ENCODE measurements at places on chromosomes 6 and 20.
A peak's percentile ranks its signal among the peaks of the same experiment; 100 is the strongest.

DNA sequence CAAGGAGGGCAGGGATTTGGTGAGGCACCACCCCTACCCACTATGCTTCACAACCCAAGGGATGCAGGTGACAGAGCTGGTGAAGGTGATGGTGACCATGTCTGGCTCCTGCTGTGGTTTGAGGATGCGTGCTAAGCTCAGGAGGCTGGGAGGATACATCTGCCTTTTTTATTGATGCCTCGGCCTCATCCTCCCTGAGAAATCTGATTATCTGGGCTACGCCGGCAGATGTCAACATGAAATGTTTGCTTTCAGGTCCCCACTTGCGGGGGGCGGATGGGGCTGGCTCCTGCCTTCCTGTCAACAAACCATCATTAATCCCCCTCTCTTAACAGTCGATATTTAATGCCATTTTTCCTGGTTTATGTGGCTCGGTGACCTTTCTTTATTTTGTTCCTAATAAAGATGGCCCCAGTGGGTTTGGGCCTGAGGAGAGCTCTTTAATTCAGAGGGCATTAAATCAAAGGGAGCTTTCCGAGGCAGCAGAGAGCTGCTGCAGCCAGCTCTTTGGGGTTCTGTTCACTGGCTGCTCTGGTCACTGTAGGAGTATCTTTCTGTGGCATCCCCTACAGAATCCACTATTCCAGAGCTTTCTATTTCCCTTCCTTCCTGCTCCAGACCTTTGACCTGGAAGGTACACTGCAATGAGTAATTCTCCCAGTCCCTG is 33.5 kb upstream of the LRFN2 start:
- no peaks in the 10 kb centered on the region for H3K4me1 ChIP-seq
- DNase-seq, result no peak
- no peaks in the 10 kb centered on the region for H3K27me3 ChIP-seq
- no peak overlapping the region for H3K27ac ChIP-seq
- no peaks in the 10 kb centered on the region for H3K36me3 ChIP-seq

- peaks cover 4% of the 10 kb centered on the region for H3K27me3 ChIP-seq
- no peak overlapping the region for H3K27ac ChIP-seq
- no peak overlapping the region for H3K4me3 ChIP-seq
- no peak for DNase-seq
- no peaks in the 10 kb centered on the region for H3K36me3 ChIP-seq
- peaks cover 11% of the 10 kb centered on the region for H3K4me1 ChIP-seq
Observed at GRCh38 chr20:3077618-3078134, 6.3 kb downstream of the OXT start.

DNA sequence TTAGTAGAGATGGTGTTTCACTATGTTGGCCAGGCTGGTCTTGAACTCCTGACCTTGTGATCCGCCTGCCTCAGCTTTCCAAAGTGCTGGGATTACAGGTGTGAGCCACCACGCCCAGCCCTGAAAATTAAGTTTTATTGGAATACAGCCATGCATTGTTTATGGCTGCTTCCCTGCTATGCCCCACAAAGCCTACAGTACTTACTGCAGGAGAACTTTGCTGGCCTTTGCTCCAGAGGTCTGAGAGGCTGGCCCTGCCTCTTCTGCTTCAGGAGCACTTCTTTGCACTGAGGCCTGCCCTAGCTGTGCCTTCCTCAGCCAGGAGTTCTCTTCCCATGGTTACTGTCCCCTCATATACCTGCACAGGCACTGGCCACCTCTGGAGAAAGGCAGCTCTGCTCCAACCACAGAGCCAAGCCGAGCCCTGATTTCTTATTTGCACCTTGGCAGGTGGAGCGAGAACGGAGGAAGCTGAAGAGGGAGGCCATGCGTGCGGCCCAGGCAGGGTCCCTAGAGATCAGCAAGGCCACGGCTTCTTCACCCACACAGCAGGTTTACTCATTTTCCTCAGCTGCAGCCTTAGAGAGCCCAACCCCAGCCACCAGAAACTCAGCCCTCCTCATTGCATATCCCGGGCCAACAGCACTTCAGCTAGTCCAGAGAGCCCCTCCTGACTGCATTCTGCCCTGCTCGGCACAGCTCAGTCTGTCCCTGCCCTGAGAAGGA is 20.8 kb downstream of the C20orf173 start:
- H3K4me3 ChIP-seq, result no peak overlapping the region
- no peak for DNase-seq
- H3K27ac ChIP-seq, result no peak overlapping the region
- H3K4me1 ChIP-seq, result no peaks in the 10 kb centered on the region

- H3K36me3 ChIP-seq, result no peaks in the 10 kb centered on the region
- no peaks in the 10 kb centered on the region for H3K27me3 ChIP-seq
- H3K27ac ChIP-seq, result peak overlapping the region; percentile 76
- DNase-seq, result peak; percentile 84
- no peak overlapping the region for H3K4me3 ChIP-seq
- peaks cover 29% of the 10 kb centered on the region for H3K4me1 ChIP-seq
Observed at GRCh38 chr6:152094992-152095592, 287.6 kb downstream of the ESR1 start.

DNA sequence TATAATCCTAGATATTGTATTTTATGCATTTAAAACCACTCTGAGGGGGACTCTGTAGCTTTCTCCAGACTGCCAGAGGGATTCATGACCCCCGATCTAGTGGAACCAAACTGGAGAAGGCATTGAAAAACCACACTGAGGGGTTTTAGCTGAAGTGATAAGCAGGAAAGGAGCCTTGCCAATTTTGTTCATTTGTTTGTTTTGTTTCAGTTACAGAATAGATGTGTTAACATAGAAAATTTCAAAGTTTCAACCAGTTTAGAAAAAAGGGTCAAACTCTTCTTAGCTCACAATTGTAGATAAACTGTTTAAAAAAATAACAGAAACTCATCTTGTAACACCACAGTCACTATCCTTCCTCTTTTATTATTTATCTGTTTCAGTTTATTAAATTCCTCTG is 19.8 kb downstream of the TAB2 start:
- no peak overlapping the region for H3K4me3 ChIP-seq
- H3K27me3 ChIP-seq, result no peaks in the 10 kb centered on the region
- no peaks in the 10 kb centered on the region for H3K36me3 ChIP-seq
- peaks cover 89% of the 10 kb centered on the region for H3K4me1 ChIP-seq

DNA sequence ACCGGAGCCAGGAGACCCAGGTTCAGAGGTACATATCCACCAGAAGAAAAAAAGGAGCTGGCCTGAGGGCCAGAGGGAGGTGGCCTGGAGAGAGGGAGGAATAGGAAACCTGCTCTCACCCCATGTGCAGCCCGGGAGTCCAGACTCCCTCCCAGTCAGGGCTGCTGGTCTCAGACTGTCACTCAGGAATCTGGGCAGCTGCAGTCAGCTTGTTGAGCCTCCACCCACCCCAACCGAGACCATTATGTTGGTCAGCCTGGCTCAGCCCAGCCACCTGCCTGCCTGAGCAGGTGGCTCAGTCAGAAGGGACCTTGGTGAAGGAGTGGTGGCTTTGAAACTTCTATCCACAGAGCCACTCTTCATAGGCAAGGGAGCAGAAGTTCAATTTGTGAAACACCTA is 53.3 kb upstream of the EPB41L1 start:
- H3K4me3 ChIP-seq, result no peak overlapping the region
- no peaks in the 10 kb centered on the region for H3K36me3 ChIP-seq
- no peaks in the 10 kb centered on the region for H3K27me3 ChIP-seq
- no peak overlapping the region for H3K27ac ChIP-seq

DNA sequence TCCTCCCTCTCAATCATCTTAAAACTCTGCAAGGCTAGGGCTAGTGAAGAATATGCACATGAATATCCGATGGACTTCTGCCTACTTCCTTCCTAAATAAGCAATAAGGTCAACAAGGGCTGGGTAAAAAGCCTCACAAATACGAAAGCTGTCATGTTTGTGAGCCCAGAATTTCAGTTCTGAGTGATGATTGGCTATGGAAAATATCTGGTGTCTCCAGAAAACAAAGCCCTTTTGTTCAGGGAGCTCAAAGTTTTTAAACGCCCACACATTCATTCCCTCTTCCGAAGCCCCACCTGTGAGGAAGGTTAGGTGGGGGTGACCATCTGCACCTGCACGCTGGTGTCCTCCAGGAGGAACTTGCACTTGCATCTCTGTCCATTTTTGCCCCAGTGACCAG is 126.9 kb upstream of the ARMC2 start:
- no peaks in the 10 kb centered on the region for H3K4me1 ChIP-seq
- no peaks in the 10 kb centered on the region for H3K36me3 ChIP-seq
- H3K4me3 ChIP-seq, result no peak overlapping the region
- no peak overlapping the region for H3K27ac ChIP-seq

DNA sequence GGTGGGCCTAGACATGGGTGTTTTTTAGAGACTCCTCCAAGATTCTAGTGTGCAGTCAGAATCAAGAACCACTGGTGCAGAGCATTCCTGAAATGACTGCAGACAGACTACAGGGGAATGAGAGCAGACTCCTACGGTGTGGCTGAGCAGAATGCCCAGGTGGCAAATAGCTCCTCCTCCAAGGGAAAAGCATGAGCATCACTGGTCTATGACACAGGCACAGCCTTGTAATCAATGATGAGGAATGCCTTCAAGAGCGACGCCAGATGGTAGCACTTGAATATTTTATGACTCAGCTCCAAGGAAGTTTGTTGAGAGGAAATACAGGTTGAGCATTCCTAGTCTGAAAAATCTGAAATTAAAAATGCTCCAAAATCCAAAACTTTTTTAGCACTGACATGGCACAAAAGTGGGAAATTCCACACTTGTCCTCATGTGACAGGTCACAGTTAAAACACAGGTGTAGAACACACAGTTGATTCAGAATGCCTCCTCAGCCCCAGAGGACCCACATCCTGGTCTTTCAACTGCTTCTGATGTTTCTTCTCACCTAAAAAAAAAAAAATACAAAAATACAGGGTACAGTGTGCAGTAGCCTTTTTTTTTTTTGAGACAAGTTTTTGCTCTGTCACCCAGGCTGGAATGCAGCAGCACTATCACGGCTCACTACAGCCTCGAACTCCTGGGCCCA is 10.6 kb upstream of the FAM8A1 start:
- no peak for DNase-seq
- H3K36me3 ChIP-seq, result no peaks in the 10 kb centered on the region
- no peak overlapping the region for H3K4me3 ChIP-seq
- H3K4me1 ChIP-seq, result no peaks in the 10 kb centered on the region

DNA sequence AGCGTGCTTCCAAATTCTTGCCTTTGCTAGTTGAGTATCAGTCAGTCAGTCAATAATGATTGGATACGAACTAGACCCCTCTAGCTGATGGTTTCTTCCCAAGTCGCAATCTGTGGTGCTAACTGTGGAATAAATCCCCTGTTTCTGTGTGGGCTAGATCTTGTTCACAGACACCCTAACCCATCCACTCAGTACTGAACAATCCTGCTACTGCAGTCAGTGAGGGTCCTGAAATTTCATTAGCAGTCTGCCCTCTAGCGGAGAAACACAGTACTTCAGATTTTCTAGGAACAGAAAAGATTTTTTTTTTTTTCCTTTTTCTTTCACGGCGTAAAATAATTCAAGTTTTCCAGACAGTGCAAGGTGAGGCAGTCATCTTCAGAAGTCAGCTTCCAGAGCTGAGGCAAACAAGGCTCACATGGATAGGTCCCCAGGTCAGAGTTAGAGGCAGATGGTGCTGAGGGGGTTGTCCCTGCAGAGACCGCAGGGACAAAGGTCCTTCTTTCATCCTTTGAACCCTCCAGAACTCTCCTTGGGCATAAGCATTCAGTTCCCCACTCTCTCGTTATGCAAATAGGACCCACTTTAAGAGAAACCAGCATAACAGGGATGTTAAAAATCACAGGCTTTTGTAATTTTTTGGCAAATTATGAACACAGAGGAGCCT is 119.6 kb downstream of the SCML4 start:
- H3K27ac ChIP-seq, result no peak overlapping the region
- H3K27me3 ChIP-seq, result no peaks in the 10 kb centered on the region
- no peak for DNase-seq
- no peaks in the 10 kb centered on the region for H3K4me1 ChIP-seq

- H3K27me3 ChIP-seq, result no peaks in the 10 kb centered on the region
- no peak overlapping the region for H3K27ac ChIP-seq
- DNase-seq, result no peak
- no peaks in the 10 kb centered on the region for H3K36me3 ChIP-seq
- no peak overlapping the region for H3K4me3 ChIP-seq
Observed at GRCh38 chr6:134123666-134124208, 71.3 kb upstream of the SLC2A12 start.

DNA sequence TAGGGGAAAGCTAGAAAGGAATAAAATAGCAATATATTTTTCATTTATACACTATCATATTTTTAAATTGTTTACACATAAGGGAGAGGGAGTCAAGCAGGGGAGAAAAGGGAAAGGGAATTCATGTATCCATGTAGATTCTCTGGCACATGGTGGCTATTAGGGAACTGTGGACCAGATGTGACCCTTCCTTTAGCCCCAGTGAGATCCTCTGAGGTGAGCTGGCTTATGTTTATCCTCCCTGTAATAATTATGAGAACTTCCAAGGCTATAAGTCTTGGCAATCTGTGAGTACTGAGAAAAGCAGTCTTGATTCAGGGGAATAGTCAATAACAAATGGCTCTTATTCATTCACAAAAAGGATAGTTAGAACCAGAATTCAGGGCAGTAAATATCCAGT is 42.6 kb downstream of the TSBP1 start:
- H3K36me3 ChIP-seq, result no peaks in the 10 kb centered on the region
- H3K4me3 ChIP-seq, result no peak overlapping the region
- no peaks in the 10 kb centered on the region for H3K27me3 ChIP-seq
- H3K4me1 ChIP-seq, result no peaks in the 10 kb centered on the region
- no peak for DNase-seq

GRCh38 chr6:50843842-50844241 is 25.2 kb downstream of the TFAP2B start:
- no peak for DNase-seq
- H3K27me3 ChIP-seq, result peaks cover 95% of the 10 kb centered on the region
- no peaks in the 10 kb centered on the region for H3K4me1 ChIP-seq
- H3K36me3 ChIP-seq, result no peaks in the 10 kb centered on the region
- H3K27ac ChIP-seq, result no peak overlapping the region
- H3K4me3 ChIP-seq, result no peak overlapping the region

GRCh38 chr6:155143029-155143577 is 120.7 kb upstream of the CLDN20 start:
- peaks cover 23% of the 10 kb centered on the region for H3K4me1 ChIP-seq
- H3K27me3 ChIP-seq, result no peaks in the 10 kb centered on the region
- no peak for DNase-seq
- H3K4me3 ChIP-seq, result peak overlapping the region; percentile 52
- H3K27ac ChIP-seq, result peak overlapping the region; percentile 46

GRCh38 chr6:79403563-79403962 is 133.7 kb downstream of the LCA5 start:
- H3K4me3 ChIP-seq, result no peak overlapping the region
- H3K36me3 ChIP-seq, result no peaks in the 10 kb centered on the region
- H3K27ac ChIP-seq, result no peak overlapping the region
- H3K4me1 ChIP-seq, result no peaks in the 10 kb centered on the region
- no peak for DNase-seq

DNA sequence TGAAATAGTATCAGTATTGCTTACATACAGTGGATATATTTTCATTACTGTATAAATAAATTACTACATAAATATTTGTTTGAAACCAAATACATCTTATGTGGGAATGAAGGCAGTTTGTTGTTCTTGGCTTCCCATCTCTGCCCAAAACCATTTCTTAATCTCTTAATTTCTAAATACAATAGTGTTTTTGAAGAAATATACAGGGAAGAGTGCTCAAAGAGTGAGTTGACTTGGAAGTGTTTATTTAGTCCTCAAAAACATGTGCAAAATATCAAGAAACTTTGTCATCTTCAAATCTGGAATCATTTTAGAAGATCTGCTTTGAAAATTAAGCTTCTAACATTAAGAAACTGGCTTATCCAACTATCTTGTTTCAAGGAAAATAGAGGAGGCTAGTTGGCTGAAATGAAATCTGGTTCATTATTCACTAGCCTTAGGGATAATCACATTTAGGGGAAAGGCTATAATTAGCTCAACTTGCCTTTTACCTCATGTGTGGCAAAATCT is 259.8 kb upstream of the FLRT3 start:
- H3K36me3 ChIP-seq, result no peaks in the 10 kb centered on the region
- H3K4me1 ChIP-seq, result no peaks in the 10 kb centered on the region
- no peak overlapping the region for H3K27ac ChIP-seq
- no peak overlapping the region for H3K4me3 ChIP-seq

Data from gastrocnemius medialis (tissue), 4 donors.